Mesenchymal stem cell (in vitro differentiated cells and primary cell): ENCODE measurements at places on chromosomes 6 and 20.
A peak's percentile ranks its signal among the peaks of the same experiment; 100 is the strongest.

GRCh38 chr6:119653329-119653728 lies 303.8 kb upstream of the MAN1A1 start:
- no peak for DNase-seq

GRCh38 chr6:81753711-81754577 lies 1.5 kb upstream of the TENT5A start:
- DNase-seq = peak; percentile 70

- no peak for DNase-seq
Measured at GRCh38 chr20:20713244-20713765, 861 bp upstream of the RALGAPA2 start.

- no peak for DNase-seq
Measured at GRCh38 chr6:158262755-158263154, 49.5 kb upstream of the TULP4 start.

- DNase-seq = peak; percentile 23
Measured at GRCh38 chr6:149190224-149190831, 127.2 kb upstream of the TAB2 start.

- DNase-seq = peak; percentile 35
Measured at GRCh38 chr6:127053032-127053874, 65.2 kb upstream of the RSPO3 start.

DNA sequence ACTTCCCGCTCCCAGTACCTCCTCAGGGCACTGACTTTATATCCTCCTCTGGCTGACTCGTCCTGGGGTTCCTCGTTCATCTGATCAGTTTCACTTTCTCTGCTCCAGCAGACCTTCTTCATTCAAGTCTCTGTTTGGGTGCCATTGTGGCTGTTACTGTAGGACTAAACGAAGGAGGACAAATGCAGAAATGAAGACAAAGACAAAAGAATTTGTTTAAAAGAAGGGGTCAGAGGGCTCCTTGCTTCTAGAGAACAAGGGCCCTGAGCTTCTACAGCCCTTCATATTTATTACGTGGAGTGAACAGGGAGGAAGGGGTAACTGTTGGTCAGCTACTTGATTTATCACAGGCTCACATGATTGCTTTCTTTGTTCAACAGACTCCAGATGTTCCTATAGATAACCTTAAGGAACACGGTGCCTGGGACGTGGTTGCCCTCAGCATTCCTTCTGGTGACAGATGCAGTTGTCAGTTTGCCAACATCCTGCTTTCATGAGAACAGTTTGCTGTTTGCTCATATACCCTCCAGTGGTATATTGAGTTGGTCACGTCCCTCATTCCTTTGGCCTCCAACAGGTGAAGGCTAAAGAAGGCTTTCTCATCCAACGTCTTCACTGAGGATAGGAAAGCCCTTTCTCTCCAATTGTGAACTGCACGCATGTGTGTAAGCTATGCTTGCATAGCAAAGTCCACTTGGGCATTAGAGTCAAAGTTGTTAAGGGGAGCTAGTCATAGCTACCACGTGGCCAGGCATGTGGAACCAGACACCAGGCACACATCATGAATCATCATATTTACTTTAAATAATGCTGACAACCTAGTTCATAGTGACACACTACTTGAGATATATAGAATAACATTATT lies 69.1 kb upstream of the BTN3A2 start:
- DNase-seq = peak; percentile 90

- DNase-seq = no peak
Measured at GRCh38 chr6:4041480-4041879, 37.5 kb downstream of the FAM217A start.

GRCh38 chr6:2426561-2427340 lies 181.3 kb upstream of the GMDS start:
- DNase-seq = peak; percentile 11

DNA sequence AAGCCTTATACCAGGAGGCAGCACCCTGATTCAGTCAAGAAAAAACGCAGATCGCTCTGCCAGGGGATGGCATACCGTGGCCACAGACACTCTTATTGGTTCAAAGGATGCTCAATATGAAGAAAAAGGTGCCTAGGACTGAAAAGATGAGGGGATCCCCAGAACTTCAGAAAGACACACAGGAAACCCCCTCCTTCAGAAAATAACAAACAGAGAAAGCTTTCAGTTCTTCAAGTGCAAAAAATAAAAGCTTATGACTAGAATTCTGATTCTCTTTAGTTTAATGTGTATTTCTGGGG lies 17.7 kb upstream of the MYB start:
- no peak for DNase-seq

GRCh38 chr6:35019831-35020230 lies 121.3 kb downstream of the TCP11 start:
- no peak for DNase-seq

GRCh38 chr6:3355358-3356055 lies 96.8 kb downstream of the PSMG4 start:
- no peak for DNase-seq

GRCh38 chr20:967796-968742 lies 34.0 kb downstream of the RSPO4 start:
- peak; percentile 5 for DNase-seq

DNA sequence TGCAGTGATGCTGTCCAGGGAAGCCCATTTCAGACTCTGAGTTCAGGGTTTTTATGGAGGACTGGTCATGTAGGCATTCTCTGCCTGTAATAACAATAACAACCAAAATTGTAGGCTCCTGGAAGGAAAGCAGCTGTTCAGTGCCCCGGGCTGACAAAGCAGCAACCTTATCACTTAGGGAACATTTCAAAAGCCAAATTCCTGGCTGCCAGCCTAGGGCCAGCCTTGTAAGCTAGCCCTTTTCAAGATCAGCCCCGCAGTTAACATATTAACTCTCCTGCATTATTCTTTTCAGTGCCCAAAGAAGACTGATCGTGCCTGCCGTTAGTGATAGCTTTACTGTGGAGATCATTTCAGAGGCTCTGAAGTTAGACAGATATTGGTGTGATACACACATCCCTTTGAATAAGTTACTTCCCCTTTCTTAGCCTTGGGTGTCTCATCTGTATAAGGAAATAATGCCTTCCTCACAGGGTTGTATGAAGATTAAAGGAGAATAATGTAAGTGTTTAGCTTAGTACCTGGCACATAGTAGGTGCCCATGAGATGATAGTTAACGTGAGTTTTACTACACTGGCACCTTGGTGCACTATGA lies 44.1 kb downstream of the CTNNBL1 start:
- DNase-seq = no peak

DNA sequence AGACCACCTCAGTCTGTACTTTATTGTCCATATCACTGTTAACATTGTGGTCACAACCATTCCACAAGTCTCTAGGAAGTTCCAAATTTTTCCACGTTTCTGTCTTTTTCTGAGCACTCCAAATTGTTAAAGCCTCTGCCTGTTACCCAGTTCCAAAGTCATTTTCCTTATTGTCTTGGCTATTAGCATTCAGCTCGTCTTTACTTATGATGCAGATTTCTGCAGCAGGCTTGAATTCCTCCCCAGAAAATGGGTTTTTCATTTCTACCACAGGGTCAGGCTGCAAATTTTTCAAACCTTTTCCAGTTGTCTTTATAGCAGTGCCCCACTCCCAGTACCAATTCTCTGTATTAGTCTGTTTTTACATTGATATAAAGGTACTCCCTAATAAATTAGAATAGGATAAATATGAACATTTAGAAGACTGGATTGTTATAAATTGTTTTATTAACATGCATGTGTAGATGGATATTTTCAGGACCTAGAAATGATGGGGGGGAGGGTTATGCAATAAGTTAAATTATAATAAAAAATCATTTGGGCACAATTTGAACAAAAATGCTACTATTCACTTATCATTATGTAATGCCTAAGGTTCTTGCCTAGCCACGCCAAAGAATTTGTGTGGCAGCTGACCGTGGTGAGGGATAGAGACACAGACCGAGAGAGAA lies 595.3 kb upstream of the ADGRB3 start:
- DNase-seq = no peak

DNA sequence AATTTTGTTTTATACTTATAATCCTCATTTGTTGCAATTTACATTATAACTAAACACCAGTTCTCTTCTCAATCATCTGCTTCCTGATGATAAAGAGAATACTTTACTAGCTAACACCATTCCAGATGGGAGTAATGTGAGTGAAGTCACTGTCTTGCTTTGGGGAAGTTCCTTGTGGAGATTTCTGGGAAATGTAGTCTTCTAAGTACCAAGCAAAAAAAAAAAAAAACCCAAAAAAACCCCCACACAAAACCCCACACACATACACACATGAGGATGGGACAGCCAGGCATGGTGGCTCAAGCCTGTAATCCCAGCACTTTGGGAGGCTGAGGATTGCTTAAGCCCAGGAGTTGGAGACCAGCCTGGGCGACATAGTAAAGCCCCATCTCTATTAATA lies 2.2 kb upstream of the SNPH start:
- peak; percentile 46 for DNase-seq

GRCh38 chr20:52372169-52372568 lies 180.6 kb upstream of the ZFP64 start:
- DNase-seq = no peak

- DNase-seq = no peak
Measured at GRCh38 chr6:131789219-131789618, 18.6 kb upstream of the ENPP1 start.

- no peak for DNase-seq
Measured at GRCh38 chr6:145375502-145375901, 359.8 kb downstream of the EPM2A start.

- DNase-seq = peak; percentile 16
Measured at GRCh38 chr20:46735436-46735835, 26.0 kb downstream of the SLC2A10 start.

DNA sequence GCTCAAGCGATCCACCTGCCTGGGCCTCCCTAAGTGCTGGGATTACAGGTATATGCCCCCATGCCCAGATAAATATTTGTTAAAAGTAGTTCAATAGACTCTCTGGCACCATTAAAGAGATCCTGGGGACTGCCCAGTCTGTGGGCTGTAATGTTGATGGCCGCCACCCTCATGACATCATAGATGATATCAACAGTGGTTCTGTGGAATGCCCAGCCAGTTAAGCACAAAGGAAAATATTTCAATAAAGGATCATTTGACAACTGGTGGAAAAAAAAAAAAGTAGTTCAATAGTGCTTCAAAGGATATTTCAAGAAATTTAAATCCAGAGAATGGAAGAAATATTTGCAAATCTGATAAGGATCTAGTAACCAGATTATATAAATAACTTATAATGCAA lies 1.5 kb upstream of the CRIP3 start:
- DNase-seq = no peak

- DNase-seq = peak; percentile 89
Measured at GRCh38 chr6:144248476-144249301, 36.4 kb upstream of the UTRN start.

DNA sequence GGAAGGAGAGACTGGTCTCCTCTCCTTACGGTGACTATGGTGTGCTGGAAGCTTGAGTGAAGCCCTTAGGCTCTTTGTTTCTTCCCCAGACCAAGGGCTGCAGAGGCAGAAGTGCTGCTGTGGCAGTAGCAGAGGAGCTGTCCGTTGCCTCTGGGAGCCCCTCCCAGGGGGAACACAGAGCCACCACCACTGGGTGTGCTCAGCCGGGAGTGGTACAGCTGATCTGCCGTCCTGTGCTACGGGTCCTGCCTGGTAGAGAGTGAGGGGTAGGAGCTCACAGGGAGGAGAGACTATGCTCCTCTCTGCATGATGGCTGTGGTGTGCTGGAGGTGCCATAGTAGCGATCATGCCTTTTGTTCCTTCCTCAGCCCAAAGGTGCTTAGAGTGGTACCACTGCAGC lies 318.7 kb downstream of the DOK5 start:
- DNase-seq = no peak

GRCh38 chr20:18684775-18685174 lies 96.9 kb downstream of the DTD1 start:
- no peak for DNase-seq

- no peak for DNase-seq
Measured at GRCh38 chr6:6331393-6331792, 10.9 kb upstream of the F13A1 start.

GRCh38 chr6:25311331-25311840 lies 32.2 kb downstream of the CARMIL1 start:
- DNase-seq = peak; percentile 28

- DNase-seq = no peak
Measured at GRCh38 chr20:2763186-2763585, 37.2 kb downstream of the CPXM1 start.

DNA sequence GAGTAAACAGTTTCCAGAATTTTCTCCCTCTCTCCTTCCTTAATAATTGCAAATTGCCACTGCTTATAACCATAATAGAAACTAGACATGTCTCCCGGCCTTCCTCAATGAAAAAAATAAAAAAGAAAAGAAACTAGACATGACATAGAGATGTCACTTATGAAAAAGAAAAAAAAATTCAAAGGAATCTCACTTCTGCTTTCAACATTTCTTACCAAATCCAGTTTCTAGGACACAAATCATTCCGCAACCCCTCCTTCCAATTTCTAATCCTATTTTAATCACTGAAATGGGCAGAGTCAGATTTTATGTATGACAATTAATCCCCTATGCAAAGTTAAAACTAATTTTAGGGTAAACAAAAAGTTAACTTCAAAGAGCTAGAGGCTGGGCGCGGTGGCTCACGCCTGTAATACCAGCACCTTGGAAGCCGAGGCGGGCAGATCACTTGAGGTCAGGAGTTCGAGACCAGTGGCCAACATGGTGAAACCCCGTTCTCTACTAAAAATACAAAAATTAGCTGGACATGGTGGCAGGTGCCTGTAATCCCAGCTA lies 40.1 kb upstream of the EEF1A1 start:
- DNase-seq = no peak

DNA sequence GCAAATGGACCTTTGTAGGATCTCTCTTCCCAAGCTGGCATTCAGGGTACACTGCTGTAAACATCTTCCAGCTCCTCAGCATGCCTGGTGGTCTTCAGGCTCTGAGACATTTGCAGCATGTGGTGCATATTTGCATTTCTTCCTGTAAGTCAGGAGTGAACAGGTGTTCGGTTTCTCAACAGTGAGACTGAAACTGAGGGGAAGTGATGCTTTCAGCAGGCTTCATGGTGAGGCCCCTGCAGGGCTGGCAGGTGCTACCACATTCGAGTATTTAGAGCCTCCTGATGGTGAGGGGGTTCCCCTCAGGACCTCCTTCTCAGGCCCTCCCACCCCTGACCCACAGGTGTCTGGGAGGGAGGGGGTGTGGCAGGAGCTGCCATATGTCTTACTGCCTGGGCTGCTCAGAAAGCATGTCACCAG lies 15.1 kb downstream of the MYBL2 start:
- no peak for DNase-seq

DNA sequence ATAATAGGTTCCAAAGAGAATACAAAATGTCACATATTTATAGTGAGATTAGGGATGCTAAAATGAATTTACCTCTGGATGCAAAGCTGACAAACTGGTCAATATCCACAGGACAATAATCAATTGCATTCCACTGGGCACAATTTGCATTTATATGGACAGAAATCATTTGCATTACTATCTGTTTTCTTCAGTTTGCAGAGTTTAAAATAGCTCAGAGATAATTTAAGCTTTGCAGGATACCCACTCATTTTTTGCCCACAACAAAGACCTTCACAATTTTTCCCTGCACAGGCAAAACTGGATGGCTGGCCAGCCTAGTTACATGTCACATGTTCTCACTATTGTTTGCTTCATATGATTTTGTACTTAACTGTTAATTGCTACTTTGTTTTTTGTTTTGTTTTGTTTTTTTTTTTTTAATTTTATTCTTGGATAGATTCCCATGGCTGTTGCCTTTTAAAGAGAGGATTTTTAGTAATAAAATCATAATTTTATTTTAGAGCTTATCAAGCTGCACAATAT lies 483.5 kb downstream of the UTRN start:
- DNase-seq = no peak
